ENCODE measurements at places on chromosomes 11 and 22. TPM values are rescaled to one million over a fixed set of nuclear protein-coding genes. Genes with fewer than 3 reads are reported as not detected.

DNA sequence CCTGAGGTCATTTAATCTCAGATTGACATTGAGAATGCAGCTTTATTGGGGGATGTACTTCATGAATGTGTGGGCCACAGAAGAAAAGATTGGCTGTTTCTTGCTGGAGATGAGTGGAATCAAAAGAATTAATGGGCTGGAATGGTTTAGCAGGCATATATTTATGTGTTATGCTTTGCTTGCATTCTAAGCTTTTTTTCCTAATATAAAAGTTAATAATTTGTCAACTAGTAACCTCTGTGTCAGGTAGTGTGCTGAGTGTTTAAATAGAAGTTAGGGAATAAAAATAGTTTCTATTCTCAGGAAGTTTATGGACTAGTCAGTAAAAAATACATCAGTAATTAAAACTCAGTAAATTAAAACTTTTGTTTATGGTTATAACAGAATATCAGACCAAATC is 67.4 kb upstream of the PRODH start:
- DNase-seq: no peak

GRCh38 chr22:25919452-25919851 is 177.5 kb downstream of the MYO18B start:
- DNase-seq: no peak

OR5AR1 gene
- not detected for polyA plus RNA-seq

DNA sequence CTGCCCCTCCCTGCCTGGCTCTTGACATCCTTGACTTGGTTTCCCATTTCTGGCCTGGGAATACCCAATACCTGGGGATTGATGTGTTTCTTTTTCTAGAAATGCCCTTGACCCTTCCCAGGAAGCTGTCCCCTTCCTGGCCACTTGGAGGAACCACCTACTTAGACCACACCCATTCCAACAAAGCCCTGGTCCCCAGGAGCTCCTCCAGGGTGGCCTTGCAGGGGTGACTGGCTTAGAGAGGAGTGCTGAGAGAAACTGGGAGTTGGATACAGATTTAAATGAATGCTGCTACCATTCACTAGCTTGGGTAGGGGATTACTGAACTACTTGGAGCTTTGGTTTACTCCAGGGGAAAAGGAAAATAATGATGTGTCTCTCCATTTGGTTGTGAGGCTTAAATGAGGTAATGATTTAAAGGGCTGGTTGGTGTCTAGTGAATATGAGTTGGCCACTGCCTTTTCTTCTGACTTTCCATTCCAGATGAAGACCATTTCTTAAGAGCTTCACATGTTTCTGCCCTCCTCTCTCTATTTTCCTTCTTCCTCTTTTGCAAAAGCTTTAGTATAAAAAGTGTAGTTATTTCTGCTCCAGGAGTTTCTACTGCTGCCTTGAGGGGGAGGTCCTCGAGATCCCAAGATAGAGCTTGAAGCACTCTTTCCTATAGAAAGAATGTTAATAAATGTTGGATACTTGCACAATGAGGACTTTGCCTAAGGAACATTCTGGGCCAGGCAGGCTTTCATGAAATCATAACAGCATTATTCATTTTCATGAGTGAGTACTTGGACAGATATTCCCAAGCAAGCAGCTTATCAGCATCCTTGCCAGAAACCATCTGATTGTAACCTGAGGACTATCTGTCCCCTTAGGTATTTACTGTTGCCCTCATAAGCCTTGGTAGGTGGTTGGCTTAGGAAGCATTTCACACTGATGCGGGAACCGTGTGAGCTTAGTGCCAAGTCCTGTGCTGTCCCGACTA is 22.4 kb downstream of the PANX1 start:
- DNase-seq: peak; percentile 26

DNA sequence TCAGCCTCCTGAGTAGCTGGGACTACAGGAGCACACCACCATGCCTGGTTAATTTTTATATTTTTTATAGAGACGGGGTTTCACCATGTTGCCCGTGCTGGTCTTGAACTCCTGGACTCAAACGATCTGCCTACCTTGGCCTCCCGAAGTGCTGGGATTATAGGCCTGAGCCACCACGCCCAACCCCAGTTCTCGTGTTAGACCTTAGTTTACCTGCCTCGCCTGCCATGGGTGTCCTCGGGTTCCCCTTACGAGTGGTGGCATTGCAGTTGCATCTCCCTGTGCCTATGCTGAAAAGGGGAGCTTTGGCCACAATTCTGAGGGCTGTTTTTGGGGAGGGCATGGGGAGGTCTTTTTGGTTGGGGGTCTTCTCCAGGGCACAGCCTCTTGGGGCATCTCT is 18.8 kb downstream of the TBC1D22A start:
- no peak for DNase-seq

- no peak for DNase-seq
These were observed 775 bp upstream of the TRABD start for GRCh38 chr22:50184902-50185374.

- DNase-seq: no peak
These were observed 323.7 kb downstream of the MIAT start for GRCh38 chr22:26981111-26981510.

F2 gene
- polyA plus RNA-seq: not detected

CALCA gene
- not detected for polyA plus RNA-seq

DNA sequence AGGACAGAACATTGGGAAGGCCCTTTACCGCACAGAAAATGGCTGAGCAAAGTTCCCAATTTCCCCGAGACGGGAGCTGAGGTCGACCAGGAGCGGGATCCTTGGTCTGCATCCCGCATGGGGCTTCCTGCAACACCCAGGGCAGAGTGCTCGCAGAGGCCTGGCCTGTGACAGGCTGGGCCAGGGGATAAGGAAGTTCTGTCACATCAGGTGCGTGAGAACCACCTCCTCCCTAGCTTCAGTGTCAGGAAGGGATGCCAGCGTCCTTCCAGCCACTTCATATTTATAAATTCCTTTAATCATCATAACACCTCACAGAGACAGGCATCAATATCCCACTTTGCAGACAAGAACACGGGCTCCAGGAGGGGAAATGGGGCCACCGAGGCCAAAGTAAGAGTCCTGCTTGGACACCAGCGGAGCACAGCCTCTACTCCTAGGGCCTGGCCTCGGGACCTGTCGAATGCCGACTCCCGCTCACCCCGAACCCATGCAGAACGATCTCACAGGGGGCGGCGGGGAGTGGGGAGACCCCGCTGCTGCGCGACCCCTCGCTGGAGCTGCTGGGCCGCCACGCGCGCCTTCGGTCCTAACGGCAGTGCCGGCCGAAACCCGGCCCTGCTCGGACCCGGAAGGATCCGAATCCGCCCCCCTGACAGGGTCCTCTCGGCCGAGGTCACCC is 532 bp downstream of the BET1L start:
- DNase-seq: peak; percentile 37

BAD gene
- polyA plus RNA-seq: 35.3 TPM

DNA sequence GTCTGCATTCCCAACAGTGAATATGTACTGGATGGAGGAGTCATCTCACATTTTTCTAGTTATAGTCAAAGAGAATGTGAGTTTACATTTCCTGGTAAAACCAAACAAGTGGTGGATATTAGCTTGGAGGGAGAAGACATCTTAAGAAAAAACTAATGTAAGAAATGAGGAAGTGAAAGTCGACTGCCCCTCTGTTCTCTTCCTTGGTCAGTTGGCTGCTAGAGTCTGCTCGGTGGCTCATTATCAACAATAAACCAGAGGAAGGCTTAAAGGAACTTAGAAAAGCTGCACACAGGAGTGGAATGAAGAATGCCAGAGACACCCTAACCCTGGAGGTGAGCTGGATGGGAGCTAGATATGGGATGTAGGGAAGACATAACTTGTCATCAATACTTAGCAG is 5.8 kb downstream of the SLC22A9 start:
- DNase-seq: peak; percentile 12

- no peak for DNase-seq
These were observed 4.2 kb downstream of the CLDN5 start for GRCh38 chr22:19520007-19520406.

- no peak for DNase-seq
These were observed 51.0 kb downstream of the GALNT18 start for GRCh38 chr11:11570823-11571222.

DNA sequence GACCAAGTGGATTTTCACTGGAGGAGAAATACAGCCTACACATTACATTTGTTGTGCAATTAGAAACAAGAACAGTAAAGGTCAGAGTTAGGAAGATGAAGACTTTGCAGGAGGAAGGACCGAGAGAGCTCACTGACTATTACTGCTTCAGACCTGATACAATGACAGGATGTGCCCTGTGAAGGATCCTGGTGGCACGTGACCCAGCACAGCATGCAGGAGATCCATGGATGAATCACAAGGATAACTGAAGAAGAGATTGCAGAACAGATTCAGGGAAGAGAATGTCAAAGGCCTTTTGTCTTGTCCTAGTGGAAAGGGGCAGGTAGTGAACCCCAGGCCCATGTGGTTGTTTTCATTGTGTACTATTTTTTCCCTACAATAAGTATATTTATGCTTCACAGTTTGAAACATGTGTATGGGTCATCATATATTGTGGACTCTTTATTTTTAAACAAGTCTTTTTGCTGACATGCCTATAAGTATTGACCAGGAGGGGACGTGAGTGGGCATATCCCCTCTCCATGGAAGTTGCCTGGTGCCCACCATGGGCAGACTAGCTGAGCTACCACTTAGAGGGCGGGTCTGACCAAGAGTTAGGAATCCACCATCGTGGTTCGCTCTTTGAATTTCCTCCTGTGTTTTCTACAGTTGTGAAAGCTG is 44.3 kb downstream of the RASSF10 start:
- DNase-seq: no peak

GRCh38 chr11:128686745-128687177 is 7.1 kb upstream of the FLI1 start:
- peak; percentile 60 for DNase-seq

DNA sequence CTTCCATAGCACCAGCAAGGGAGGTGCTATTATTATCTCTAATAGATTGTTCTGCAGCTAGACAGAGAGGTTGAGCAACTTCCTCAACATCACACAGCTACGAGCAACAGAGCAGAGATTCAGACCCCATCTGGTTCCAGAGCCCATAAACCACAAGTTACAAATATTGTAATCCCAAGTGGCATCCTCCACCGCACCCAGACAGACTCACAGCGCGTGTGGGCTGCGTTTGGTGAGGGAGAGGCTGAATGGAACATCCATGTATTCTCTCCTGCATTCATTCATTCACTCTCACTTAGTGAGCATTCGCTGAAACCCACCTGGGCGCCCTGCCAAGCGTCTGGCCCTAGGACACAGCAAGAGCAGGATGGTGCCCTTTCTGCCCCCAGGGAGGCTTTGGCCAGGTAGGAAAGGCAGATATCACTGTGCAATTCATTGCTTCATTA is 33.5 kb downstream of the LIF start:
- no peak for DNase-seq

GRCh38 chr22:26990503-26991189 is 333.3 kb downstream of the MIAT start:
- DNase-seq: no peak

DNA sequence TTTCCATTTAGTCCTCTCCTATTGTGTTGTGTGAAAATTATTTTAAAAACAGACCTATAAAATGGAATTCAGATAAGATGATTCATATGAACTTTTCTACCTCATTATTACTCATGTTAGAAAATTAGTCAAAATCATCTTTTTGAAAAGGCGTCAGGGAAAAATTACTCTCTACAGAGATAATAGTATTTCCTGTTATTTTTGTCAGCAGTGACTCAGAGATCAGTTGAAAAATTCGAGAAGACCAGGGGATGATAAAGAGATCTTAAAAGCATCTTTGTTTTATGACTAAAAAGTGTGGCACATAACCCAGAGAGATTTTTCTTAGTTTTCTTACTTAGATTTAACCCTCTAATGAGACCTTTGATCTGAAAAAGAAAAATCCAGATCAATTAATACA is 157.9 kb upstream of the CARD18 start:
- DNase-seq: no peak

DNA sequence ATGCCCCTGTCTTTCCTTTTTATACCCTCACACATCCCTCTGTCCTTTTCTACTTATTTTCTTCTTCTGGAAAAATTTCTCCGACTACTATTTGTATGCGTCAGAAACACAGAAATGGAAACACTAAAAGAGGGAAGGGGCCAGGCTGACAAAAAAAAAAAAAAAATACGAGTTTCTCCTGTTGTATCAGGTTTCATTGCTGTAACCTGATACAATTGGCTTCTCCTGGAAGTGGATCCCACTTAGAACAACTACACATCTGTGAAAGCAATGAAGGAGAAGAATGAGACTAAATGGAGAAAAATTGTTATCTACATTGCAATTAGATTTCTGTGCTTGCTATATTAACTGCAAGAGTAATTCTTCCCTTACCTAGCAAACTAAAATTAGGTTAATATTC is 393.9 kb downstream of the GUCY1A2 start:
- DNase-seq: peak; percentile 8

E2F8 gene
- 15.9 TPM for polyA plus RNA-seq

DNA sequence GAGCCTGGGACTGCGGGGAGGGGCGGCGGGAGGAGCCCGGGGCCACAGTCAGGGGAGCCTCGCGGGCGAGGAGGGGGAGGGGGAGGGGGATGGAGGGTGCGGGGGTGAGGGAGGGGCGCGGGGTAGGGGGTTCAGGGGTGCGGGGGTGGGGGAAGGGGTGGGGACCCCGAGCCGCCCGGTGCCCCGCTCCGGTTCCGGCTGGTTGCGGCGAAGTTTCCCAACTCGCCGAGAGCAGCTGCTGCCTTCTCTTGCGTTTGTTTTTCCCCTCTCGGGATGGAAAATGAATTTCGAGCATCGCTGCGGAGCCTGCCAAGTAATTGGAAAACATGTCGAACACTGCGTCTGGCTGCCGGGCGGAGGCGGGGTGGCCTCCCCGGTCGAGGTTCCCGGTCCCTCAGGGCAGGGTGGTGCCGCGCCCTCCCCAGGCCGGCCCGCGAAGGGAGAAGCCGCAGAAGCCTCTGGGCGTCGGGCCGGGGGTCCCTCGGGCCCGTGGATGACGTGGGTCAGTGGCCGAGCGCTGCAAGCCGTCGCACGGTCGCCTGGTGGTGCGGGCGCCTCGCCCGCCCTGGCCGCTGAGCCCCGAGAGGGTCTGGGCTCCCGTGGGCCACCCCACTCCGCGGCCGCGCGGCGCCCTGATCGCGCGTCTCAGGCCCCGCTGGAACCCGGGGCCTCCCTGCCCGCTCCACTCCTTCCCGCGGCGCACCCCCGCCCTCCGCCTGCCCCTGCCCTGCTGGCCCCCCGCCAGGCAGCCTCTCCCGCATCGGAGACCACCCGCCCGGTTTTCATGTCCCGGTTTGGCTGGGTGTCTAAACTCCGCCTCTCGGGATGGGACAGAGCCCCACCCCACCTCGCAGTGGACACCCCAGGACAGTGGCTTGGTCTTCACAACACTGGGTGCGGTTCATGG is 12.1 kb downstream of the SPATA19 start:
- peak; percentile 86 for DNase-seq

AHNAK gene
- polyA plus RNA-seq: 230 TPM

- no peak for DNase-seq
These were observed 14.7 kb upstream of the RFPL3 start for GRCh38 chr22:32342977-32343376.

Measured in muscle of leg (tissue), 16 donors.